ENCODE measurements at places on chromosomes 7 and 10.

DNA sequence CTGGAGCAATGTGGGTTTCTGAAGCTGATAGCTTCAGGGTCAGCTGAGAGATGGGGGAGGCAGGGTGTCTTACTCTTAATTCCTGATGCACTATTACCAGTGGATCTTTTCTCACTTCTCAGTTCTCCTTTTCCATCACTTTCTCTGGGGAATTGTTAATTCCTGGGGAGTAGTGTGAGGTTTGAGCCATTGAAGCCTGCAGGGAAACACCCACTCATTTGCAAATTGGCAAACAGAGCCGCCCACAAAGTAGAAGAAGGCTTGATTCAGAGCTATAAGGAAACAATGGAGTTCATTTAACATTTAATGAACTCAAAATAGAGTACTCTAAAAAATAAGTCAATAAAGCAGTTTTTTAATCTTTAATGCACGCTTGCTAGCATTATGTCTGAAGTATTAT, 4.3 kb upstream of the TECTB start:
- no peak for DNase-seq

DNA sequence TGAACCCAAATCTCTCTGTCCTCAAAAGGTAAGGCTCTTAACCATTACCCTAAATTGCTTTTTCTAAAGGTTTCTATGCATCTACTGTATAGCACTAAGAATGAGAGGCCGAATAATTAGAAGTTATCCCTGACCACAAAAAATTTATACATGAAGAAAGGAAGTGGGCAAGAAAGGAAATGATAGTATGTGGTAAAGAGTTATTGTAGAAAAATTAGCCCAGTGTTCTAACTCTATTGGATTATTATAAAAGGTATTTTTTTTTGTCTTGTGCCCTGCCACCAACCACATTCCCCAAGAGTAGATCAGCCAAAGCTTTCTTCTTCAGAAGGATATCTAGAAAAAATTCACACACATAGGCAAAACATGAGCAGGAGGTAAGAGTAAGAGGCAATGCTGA, 45.4 kb downstream of the DKK1 start:
- no peak for DNase-seq

GRCh38 chr10:69242852-69243212, 22.7 kb downstream of the HKDC1 start:
- DNase-seq, result no peak

DNA sequence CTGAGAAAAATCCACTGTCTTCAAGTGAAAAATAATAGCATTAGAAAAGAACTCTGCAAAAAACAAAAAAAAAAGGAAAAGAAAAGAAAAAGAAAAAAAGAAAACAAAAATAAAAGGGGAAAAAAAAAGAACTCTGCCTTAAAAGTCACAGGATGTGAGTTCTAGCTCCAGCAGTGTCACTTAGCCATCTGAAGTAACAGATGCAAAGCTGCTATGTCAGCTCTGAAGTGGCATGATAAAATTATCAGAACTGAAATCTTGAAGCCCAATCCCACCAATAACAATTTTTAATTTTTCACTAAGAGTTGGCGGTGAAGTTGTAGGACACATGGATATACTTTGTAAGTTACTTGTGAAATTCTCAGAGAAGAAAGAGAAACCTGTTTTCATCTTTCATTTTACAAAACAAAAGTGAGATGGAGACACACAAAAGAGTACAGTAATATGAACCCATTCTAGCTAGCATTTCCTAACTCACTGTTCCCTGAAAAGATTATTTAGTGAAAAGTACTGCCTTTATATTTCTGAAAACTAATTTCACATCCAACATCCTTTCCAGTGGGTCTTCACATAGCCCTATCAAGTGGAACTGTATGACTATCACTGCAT, 103.5 kb downstream of the ELAPOR2 start:
- DNase-seq, result no peak

DNA sequence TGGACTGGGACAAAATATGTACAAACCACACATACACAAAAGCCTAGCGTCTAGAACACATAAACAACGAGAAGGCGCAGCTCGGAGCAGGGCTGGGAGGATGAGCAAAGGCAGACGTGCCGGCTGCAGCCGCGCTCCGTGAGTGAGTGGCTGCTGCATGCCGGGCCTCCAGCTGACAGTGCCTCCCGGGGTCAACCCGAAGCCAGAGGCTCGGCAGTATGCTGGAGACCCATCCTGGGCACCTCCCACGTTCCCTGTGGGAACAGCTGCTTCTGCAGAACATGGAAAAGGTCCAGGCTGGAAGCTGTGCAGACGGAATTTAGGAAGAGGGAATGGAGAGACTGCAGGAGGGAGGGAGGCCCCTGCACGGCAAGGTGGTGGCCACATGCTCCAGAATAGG, 3.6 kb upstream of the GPR146 start:
- DNase-seq, result no peak

DNA sequence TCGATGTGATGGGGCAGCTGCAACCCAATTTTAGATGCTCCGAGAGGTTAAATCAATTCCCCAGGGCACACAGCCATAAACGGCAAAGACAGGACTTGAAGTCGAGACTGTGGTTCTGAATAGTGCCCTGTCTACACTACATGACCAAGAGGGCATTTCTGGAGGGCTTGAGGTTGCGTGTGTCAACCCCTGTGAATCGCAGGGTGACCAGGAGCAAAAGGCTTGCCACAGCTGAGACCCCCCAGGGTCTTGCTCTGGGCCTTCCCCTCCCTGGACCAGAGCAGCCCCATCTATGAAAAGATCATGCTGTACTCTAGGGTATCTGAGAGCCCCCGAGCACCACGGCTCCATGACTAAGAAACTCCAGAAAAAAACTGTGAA, 26.8 kb upstream of the RASGEF1A start:
- no peak for DNase-seq

GRCh38 chr7:98458090-98458875, 57.4 kb upstream of the BAIAP2L1 start:
- no peak for DNase-seq

- no peak for DNase-seq
Measured at GRCh38 chr10:78960316-78960800, 108.4 kb upstream of the ZMIZ1 start.

DNA sequence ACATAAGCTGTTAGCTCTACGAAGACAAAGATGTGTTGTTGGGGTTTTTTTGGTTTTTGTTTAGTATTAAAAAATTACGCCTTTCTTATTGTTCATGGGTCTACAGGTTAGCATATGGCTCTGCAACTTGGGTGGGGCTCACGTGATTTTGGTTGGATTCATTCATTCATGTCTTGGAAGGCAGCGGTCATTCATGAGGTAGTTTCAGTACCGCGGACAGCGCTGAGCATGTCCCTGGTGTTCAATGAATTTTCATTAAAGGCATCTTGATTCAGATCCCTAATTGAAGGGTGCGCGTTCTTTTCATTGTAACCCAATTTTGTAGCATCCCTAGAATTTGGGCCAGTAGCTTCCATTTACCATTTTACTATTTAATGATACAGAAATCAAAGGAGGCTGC, 42.9 kb upstream of the TCERG1L start:
- DNase-seq, result no peak

GRCh38 chr10:61073391-61073790, 129.4 kb upstream of the RHOBTB1 start:
- no peak for DNase-seq

GRCh38 chr10:36533861-36534260, 591.5 kb upstream of the ANKRD30A start:
- DNase-seq, result no peak

- no peak for DNase-seq
Measured at GRCh38 chr10:72814099-72814790, 79.3 kb upstream of the OIT3 start.

- no peak for DNase-seq
Measured at GRCh38 chr7:116283595-116284204, 73.4 kb downstream of the TES start.

- DNase-seq, result no peak
Measured at GRCh38 chr10:29240986-29241660, 47.7 kb upstream of the LYZL1 start.
